ENCODE measurements at places on chromosomes 16 and 17. TPM values are rescaled to one million over a fixed set of nuclear protein-coding genes. Genes with fewer than 3 reads are reported as not detected.

The SENP3 gene
- 73.2 TPM for total RNA-seq

The PRSS33 gene
- total RNA-seq: not detected

The ATP6V0A1 gene
- 38.4 TPM for total RNA-seq

The BHLHA9 gene
- not detected for total RNA-seq

The AURKB gene
- total RNA-seq: 75.0 TPM

The ICAM2 gene
- total RNA-seq: 0.64 TPM

The AARSD1 gene
- 54.1 TPM for total RNA-seq

The ACSM2A gene
- not detected for total RNA-seq

The ZNF423 gene
- not detected for total RNA-seq

The SCNN1G gene
- total RNA-seq: not detected

The CENPT gene
- 42.8 TPM for total RNA-seq
